ENCODE measurements at places on chromosomes 2 and 18. TPM values are rescaled to one million over a fixed set of nuclear protein-coding genes. Genes with fewer than 3 reads are reported as not detected.
A peak's percentile ranks its signal among the peaks of the same experiment; 100 is the strongest.

DNA sequence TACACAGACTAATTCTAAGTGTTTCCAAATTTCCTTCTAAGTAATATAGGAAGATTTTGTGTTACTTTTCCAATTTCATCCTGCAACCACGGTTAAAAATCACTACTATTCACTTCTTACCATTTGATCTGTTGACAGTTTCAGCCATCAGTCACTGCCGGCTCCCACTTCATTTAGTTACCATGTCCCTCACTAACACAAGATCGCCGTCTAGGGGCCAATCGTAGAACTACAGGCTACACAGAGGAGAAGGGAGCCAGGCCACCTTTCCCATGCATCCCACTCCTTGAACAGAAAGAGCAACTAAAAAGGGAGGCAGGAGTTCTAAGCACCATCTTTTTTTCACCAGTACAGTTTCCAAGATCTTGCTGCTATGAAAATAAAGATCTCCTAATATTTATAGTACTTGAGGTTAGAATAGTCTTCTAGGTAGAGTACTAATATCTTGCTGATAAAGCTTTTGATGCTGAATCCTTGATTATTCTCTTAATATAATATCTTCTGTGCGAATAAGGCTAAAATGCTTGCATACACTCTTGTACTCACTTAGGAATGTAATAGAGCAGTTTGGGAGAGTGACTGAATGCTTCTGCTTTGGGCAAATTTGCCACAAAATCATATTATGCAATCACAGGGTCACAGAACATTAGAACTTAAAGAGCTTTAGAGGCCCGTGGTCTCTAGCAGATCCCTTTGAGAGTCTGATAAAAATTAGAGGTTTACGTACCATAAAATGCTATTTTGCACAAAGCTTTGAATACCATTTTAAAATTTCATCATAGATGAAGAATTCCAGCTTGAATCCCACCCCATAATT lies 39.5 kb upstream of the CYP1B1 start:
- peak; percentile 75 for DNase-seq

GRCh38 chr18:39701839-39702238 lies 2136.2 kb upstream of the CELF4 start:
- peak; percentile 88 for DNase-seq

DNA sequence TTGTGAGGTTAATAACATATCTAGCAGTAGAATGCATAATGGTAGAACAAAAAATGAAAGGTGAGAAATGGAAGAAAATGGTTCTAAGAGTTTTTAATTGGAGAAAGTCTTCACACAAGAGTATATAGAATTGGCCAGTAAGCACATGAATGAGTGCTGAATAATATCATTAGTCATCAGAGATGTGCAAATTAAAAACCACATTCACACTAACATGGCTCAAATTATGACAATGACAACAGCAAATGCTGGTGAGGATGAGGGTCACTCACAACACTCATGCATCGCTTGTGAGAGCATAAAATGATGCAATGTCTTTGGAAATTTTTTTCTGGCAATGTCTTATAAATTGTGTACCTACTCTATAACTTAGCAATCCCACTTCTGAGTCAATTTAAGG lies 1355.4 kb upstream of the ACVR2A start:
- DNase-seq, result no peak

DNA sequence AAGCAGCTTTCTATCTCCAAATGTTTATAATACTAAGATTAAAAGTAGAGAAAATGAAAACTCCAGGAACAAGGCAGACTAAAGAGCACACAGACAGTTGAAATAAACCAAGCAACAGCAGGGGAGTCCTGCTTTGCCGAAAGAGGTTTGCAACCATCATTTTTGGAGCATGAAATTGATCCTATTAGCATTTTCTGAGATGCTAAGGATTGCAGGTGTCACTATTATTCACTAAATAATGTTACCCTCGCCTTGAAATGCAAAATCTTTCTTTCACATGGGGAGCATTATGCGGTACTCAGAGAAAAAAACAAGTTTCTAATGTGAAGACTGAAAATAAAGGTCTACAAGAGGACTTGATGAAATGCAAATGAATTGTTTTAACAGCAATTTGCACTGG lies 81.7 kb upstream of the DNAJC10 start:
- DNase-seq, result no peak

- no peak for DNase-seq
These were observed at the start of gene NCKAP5 for GRCh38 chr2:133568172-133568571. TSS of gene NCKAP5 (minus strand) at chr2:133568463. CDS start at chr2:133517526, 50,937 bp downstream.

GRCh38 chr2:221502270-221503010 lies 69.7 kb downstream of the EPHA4 start:
- no peak for DNase-seq

DNA sequence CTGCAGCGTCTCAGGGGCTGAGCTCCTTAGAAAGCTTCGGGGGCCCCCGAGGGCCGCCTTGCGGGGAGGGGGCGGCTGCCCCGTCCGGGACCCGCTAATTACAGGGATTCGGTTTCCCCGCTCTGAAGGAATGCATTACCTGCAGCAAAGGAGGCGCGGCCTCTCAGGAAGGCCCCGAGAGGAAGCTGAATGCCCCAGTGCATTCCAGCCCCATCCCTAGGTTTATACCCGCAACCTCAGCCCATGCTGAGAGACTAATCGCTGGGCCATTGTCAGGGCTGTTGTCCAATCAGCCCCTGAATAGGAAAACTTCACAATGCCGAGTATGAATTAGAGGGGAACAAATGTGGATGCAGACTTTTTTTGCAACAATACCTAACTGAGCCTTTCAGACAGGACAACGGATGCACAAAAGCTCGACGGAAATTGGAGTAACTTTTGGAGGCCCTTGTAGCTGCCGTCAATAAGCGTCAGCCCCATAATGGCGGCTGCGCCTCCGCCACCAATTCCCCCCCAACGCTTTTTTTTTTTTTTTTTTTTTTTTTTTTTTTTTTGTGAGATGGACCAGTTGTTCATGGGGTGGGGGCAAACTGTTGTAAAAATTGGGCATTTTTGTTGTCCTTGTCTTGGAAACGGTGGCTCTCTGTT lies 138.6 kb upstream of the SIX3 start:
- no peak for DNase-seq

DNA sequence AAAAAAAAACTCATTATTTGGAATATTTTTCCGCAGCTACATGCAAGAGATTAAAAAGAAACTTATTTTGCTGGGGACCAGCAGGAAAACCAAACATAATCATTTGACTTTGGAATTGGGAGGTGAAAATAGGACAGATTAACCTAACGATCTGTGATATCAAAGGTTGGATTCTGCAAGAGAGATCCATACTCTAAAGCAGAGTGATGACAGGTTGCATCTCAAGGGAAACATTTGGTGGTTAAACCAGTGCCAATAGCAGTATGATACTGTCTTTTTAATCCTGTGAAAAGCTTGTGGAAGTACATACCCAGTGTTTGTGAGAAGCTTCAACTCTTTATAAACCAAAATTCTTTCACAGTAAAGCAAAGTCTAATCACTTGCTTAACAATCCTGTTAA lies 5.3 kb upstream of the IKZF2 start:
- DNase-seq, result no peak

DNA sequence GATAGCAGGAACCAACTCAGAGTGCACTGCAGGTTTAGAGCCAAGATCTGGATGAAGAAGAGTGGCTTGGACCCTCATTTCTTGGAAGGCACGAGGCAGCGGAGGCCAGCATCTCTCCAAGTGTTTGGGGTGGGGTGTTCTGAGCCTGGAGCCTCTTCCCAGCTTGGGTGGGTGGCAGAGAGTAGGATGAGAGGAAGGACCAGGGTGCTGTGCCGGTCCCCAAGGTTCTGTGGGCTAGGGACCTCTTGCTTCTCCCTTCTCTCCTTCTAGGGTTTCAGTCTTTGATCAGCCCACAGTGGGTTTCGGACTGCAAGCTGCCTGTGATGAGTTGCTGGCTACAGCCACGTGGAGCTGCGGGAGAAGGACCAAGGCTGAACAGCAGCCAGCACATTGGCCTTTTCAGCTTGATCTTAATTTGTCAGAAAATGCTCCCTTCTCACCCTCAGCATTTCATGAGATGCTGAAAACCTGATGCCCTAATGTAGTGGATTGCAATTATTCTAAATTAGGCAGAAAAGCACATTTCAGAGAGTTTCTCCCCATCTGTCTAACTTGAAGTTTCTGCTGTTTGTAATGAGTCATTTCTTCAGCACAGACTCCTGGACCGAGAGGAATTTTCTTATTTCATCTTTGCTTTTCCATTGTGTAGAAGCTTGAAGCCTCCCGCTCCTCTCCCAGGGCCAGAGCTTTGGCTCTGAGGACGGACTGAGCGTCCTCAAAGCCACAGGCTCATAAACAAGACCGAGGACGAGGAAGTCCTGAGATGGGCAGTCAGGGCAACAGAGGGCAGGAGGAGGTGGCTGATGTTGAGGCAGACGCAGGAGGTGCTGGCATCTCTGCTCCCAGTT lies 99.1 kb upstream of the HDAC4 start:
- no peak for DNase-seq

DNA sequence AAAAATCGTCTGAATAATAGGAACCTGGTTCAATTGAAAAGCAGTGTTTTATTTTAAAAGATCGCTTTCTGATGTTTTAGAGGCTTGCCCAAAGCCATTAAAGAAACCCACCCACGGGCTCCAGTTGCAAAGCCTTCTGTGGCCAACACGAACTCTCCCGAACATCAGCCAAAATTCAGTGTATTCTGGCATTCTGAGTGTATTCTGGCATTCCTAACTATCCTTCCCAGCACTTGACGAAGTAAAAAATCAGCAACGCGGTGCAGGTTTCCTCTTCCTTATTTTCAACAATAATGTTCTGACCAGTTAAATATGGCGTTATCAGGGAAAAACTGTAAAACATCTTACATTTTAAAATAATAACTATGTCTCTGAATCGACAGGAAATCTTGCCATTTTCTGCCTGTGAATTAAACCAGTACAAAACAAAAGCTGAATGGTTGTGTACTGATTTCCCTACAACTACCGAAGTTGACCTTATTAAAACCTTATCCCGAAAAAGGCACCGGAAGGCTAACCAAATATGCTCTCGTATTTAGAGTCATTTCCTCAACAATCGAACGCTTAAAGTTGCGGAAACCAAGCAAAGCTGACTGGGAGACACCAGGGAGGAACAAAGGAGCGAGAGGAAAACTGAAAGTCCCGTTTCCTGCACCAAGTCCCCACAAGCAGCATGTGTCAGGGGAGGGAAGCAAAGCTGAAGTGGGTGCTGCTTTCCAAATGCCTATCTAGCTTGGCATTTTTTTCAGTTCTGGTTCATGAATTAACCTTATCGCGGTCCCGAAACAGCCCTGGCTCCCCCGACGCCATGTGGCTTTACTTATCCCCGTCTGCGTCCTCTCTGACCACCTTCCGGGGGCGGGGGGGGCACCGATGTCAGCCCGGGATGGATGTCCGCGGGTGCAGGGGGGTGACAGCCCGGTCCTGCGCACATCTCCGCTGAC lies 44.3 kb downstream of the ZNF516 start:
- no peak for DNase-seq

Gene DSG1
- total RNA-seq, result not detected

Gene PSMG2
- total RNA-seq, result 94.8 TPM

Gene GPR45
- not detected for total RNA-seq

Gene TMEM169
- 4.5 TPM for total RNA-seq

All from HepG2 (cell line).